Astrocyte (in vitro differentiated cells and primary cell): ENCODE measurements at places on chromosomes 6 and 20.

DNA sequence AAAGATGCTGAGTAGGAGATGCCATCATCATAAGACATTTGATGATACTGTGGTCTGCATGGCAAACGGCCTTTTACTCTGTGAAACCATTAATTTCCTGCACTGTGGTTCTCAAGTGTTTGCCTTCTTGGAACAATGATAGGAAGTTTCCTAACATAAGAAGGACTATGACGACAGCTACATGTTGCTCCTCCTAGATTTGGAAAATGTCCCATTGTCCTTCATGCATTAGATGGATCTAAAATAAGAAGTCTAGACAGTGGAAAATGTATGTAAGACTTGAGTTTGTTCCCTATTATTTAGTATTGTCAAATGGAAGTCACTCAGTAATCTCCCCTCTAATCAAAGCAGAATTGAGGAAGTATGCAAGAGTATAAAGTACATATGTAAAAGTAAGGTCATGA is 98.5 kb upstream of the TMEM170B start:
- no peaks in the 10 kb centered on the region for H3K36me3 ChIP-seq
- DNase-seq = no peak
- H3K27me3 ChIP-seq = no peaks in the 10 kb centered on the region
- no peak overlapping the region for H3K27ac ChIP-seq
- no peak overlapping the region for H3K4me3 ChIP-seq
- H3K4me1 ChIP-seq = peaks cover 20% of the 10 kb centered on the region

- H3K4me3 ChIP-seq = no peak overlapping the region
- DNase-seq = no peak
- no peaks in the 10 kb centered on the region for H3K36me3 ChIP-seq
- no peak overlapping the region for H3K27ac ChIP-seq
- H3K27me3 ChIP-seq = peaks cover 3% of the 10 kb centered on the region
Measured at GRCh38 chr6:39279539-39279938, 34.7 kb downstream of the KCNK17 start.

GRCh38 chr6:14081126-14081525 is 36.4 kb upstream of the CD83 start:
- H3K36me3 ChIP-seq = no peaks in the 10 kb centered on the region
- no peak for DNase-seq
- H3K4me1 ChIP-seq = no peaks in the 10 kb centered on the region
- peaks cover 3% of the 10 kb centered on the region for H3K27me3 ChIP-seq
- H3K27ac ChIP-seq = no peak overlapping the region

- no peak overlapping the region for H3K27ac ChIP-seq
- no peak for DNase-seq
- no peaks in the 10 kb centered on the region for H3K36me3 ChIP-seq
- H3K27me3 ChIP-seq = peaks cover 7% of the 10 kb centered on the region
- H3K4me1 ChIP-seq = no peaks in the 10 kb centered on the region
Measured at GRCh38 chr6:168232989-168233874, 86.3 kb downstream of the DACT2 start.

DNA sequence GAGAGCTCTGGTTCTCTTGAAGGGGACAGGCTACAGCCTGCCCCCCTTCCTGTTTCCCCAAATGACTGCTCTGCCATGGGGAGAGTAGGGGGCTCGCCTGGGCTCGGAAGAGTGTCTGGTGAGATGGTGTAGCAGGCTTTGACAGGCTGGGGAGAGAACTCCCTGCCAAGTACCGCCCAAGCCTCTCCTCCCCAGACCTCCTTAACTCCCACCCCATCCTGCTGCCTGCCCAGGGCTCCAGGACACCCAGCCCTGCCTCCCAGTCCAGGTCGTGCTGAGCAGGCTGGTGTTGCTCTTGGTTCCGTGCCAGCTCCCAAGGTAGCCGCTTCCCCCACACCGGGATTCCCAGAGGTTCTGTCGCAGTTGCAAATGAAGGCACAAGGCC is 9.8 kb downstream of the VEGFA start:
- H3K4me1 ChIP-seq = peaks cover 7% of the 10 kb centered on the region
- H3K27ac ChIP-seq = no peak overlapping the region
- H3K4me3 ChIP-seq = no peak overlapping the region
- no peak for DNase-seq
- H3K36me3 ChIP-seq = peaks cover 20% of the 10 kb centered on the region

- no peaks in the 10 kb centered on the region for H3K27me3 ChIP-seq
- peaks cover 14% of the 10 kb centered on the region for H3K4me1 ChIP-seq
- DNase-seq = peak; percentile 57
Measured at GRCh38 chr6:42522942-42523814, 40.7 kb upstream of the UBR2 start.

- no peaks in the 10 kb centered on the region for H3K36me3 ChIP-seq
- H3K27me3 ChIP-seq = no peaks in the 10 kb centered on the region
- H3K4me3 ChIP-seq = no peak overlapping the region
- no peaks in the 10 kb centered on the region for H3K4me1 ChIP-seq
- H3K27ac ChIP-seq = no peak overlapping the region
- no peak for DNase-seq
Measured at GRCh38 chr20:21149344-21149743, 23.5 kb downstream of the KIZ start.

- no peak overlapping the region for H3K4me3 ChIP-seq
- H3K4me1 ChIP-seq = no peaks in the 10 kb centered on the region
- no peak overlapping the region for H3K27ac ChIP-seq
Measured at GRCh38 chr20:19449051-19449450, 236.6 kb downstream of the SLC24A3 start.

DNA sequence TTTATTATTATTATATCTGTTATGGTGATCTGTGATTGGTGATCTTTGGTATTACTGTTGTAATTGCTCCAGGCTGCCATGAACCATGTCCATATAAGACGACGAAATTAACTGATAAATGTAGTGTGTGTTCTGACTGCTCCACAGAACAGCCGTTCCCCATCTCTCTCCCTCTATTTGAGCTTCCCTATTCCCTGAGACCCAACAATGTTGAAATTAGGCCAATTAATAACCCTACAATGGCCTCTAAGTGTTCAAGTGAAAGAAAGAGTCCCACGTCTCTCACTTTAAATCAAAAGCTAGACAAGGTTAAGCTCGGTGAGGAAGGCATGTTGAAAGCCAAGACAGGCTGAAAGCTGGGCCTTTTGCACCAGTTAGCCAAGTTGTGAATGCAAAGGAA is 51.6 kb downstream of the ZFP64 start:
- no peak for DNase-seq
- no peaks in the 10 kb centered on the region for H3K27me3 ChIP-seq
- H3K36me3 ChIP-seq = no peaks in the 10 kb centered on the region
- no peak overlapping the region for H3K27ac ChIP-seq

DNA sequence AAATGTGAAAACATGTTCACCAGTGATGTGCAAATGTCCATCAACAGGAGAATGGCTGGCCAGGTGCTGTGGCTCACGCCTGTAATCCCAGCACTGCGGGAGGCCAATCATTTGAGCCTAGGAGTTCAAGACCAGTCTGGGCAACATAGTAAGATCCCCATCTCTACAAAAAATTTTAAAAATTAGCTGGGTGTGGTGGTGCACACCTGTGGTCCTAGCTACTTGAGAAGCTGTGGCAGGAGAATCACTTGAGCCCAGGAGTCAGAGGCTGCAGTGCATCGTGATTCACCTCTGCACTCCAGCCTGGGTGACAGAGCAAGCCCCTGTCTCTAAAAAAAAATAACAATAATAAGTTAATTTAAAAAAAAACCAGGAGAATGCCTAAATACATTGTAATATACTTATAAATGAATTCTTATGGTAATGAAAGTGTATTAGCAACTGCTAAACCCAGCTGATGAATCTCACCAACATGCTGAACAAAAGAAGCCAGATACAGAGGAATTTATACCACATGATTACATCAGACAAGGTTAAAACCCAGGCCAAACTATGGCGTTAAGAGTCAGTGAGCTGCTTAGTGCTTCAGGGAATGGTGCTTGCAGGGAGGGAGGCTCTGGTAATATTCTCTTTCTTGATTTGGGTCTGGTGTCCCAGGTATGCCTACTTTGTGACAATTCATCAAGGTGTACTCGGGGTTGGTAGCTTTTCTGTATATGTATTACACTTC is 36.4 kb downstream of the RPP40 start:
- no peak for DNase-seq
- no peaks in the 10 kb centered on the region for H3K27me3 ChIP-seq
- H3K4me3 ChIP-seq = no peak overlapping the region
- no peaks in the 10 kb centered on the region for H3K4me1 ChIP-seq
- H3K36me3 ChIP-seq = no peaks in the 10 kb centered on the region

DNA sequence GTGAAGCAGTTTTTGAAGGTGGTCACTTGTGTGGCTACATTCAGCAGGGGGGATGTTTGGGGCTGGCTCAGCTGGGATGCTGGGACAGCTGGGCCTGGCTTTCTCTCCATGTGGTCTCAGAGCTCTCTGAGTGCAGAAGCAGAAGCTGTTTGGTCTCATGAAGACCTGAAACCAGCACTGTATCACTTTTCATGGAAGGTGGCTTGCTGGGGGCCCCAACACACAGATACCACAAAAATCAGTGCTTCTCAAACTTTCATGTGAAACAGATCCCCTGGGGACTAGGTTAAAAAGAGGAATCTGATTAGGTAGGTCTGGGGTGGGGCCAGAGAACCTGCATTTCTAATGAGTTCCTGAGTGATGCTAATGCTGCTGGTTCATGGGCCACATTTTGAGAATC is 347.3 kb downstream of the DHX35 start:
- no peaks in the 10 kb centered on the region for H3K27me3 ChIP-seq
- H3K4me3 ChIP-seq = no peak overlapping the region
- no peak overlapping the region for H3K27ac ChIP-seq
- DNase-seq = no peak
- H3K36me3 ChIP-seq = no peaks in the 10 kb centered on the region

- no peaks in the 10 kb centered on the region for H3K36me3 ChIP-seq
- no peak overlapping the region for H3K27ac ChIP-seq
- no peaks in the 10 kb centered on the region for H3K4me1 ChIP-seq
- H3K27me3 ChIP-seq = no peaks in the 10 kb centered on the region
Measured at GRCh38 chr6:18380158-18380836, 6.9 kb upstream of the RNF144B start.

- no peak overlapping the region for H3K4me3 ChIP-seq
- DNase-seq = no peak
- peaks cover 72% of the 10 kb centered on the region for H3K36me3 ChIP-seq
- H3K27ac ChIP-seq = no peak overlapping the region
- no peaks in the 10 kb centered on the region for H3K4me1 ChIP-seq
Measured at GRCh38 chr20:49247792-49248191, 28.6 kb downstream of the DDX27 start.

DNA sequence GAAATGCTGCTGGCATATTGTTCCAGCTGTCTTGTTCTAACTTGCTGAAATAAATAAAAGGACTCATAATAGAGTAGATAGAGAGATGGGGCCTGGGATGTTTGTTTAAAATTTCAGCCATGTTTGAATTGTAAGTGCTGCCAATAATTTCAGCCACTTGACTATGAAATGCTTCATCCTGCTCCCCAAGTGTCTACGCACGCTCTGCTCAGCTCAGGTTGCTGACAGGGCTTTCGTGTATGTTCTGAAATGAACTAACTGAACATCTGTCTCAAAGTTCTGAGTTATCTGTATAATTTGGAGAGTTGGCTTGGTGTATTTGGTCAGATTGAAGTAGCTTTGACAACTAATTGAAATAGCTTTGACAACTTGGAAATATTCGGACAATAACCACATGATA is 387.8 kb downstream of the BMP2 start:
- no peak overlapping the region for H3K4me3 ChIP-seq
- no peaks in the 10 kb centered on the region for H3K36me3 ChIP-seq
- no peak overlapping the region for H3K27ac ChIP-seq
- H3K4me1 ChIP-seq = no peaks in the 10 kb centered on the region
- no peak for DNase-seq

- H3K27me3 ChIP-seq = peaks cover 5% of the 10 kb centered on the region
- no peaks in the 10 kb centered on the region for H3K36me3 ChIP-seq
- no peak for DNase-seq
- H3K27ac ChIP-seq = no peak overlapping the region
- no peaks in the 10 kb centered on the region for H3K4me1 ChIP-seq
Measured at GRCh38 chr6:40879169-40879568, 159.9 kb downstream of the UNC5CL start.

GRCh38 chr6:20969551-20969950 is 435.3 kb downstream of the CDKAL1 start:
- no peaks in the 10 kb centered on the region for H3K27me3 ChIP-seq
- H3K27ac ChIP-seq = no peak overlapping the region
- no peak overlapping the region for H3K4me3 ChIP-seq
- DNase-seq = no peak
- no peaks in the 10 kb centered on the region for H3K4me1 ChIP-seq

GRCh38 chr20:402496-402885 is 5.6 kb upstream of the RBCK1 start:
- H3K27ac ChIP-seq = no peak overlapping the region
- DNase-seq = no peak
- H3K36me3 ChIP-seq = no peaks in the 10 kb centered on the region
- H3K4me1 ChIP-seq = peaks cover 8% of the 10 kb centered on the region
- H3K27me3 ChIP-seq = no peaks in the 10 kb centered on the region

GRCh38 chr6:41182069-41183034 is 18.6 kb downstream of the TREML2 start:
- H3K36me3 ChIP-seq = no peaks in the 10 kb centered on the region
- H3K4me3 ChIP-seq = no peak overlapping the region
- no peaks in the 10 kb centered on the region for H3K27me3 ChIP-seq
- peak; percentile 18 for DNase-seq

DNA sequence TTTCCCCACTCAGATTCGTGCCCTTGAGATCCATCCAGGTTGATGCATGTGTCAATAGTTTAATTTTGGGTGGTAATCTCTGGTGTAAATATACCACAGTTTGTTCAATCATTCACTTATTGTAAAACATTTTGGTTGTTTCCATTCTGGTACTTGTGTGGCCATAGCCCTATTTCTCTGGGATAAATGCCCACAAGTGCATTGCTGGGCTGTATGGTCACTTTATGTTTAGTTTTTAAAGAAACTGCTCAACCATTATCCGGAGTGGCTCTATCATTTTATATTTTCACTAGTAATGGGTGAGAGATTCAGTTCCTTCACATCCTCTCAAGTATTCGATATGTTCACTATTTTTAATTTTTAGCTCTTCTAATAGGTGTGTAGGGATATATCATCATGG is 60.7 kb upstream of the RNF24 start:
- no peak for DNase-seq
- no peak overlapping the region for H3K4me3 ChIP-seq

DNA sequence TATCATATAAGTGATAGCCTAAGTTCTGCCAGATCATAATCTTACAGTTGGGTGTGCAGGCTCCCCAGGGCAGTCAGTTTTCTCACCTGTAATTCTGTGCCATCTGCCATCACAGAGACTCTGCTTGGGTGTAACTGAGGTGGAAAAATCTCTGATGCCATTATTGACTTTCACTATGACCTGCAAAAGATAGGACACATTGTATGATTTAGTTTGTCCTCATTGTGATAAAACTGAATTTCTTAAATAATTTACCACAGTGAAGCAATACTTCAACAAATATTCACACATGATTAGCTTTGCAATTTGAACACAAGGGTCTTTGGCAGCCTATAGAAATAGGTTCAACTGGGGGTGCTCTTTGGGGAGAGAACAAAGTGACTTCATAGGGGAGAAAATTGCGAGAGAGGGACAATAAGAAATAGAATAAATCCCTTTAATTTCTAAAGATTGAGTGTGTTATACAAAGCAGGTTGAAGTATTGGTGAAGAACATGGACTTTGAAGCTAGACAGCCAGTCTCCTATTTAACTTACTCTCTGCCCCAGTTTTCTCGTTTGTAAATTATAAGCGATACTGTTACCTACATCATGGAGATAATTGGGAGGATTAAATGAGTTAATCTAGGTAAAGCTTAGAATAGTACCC is 27.3 kb downstream of the FAM229B start:
- no peak overlapping the region for H3K27ac ChIP-seq
- H3K27me3 ChIP-seq = no peaks in the 10 kb centered on the region
- H3K4me1 ChIP-seq = peaks cover 8% of the 10 kb centered on the region
- peaks cover 16% of the 10 kb centered on the region for H3K36me3 ChIP-seq
- H3K4me3 ChIP-seq = no peak overlapping the region

- H3K27ac ChIP-seq = no peak overlapping the region
- no peaks in the 10 kb centered on the region for H3K27me3 ChIP-seq
- no peak overlapping the region for H3K4me3 ChIP-seq
- DNase-seq = no peak
- peaks cover 5% of the 10 kb centered on the region for H3K4me1 ChIP-seq
Measured at GRCh38 chr20:46917155-46917554, 22.5 kb downstream of the EYA2 start.
